CD4-positive, alpha-beta T cell treated with Interleukin-21 for 1 hour (primary cell): ENCODE measurements at places on chromosomes 12 and 14.

- no peak for DNase-seq
These were observed 95.6 kb downstream of the PRKD1 start for GRCh38 chr14:29832042-29832441.

DNA sequence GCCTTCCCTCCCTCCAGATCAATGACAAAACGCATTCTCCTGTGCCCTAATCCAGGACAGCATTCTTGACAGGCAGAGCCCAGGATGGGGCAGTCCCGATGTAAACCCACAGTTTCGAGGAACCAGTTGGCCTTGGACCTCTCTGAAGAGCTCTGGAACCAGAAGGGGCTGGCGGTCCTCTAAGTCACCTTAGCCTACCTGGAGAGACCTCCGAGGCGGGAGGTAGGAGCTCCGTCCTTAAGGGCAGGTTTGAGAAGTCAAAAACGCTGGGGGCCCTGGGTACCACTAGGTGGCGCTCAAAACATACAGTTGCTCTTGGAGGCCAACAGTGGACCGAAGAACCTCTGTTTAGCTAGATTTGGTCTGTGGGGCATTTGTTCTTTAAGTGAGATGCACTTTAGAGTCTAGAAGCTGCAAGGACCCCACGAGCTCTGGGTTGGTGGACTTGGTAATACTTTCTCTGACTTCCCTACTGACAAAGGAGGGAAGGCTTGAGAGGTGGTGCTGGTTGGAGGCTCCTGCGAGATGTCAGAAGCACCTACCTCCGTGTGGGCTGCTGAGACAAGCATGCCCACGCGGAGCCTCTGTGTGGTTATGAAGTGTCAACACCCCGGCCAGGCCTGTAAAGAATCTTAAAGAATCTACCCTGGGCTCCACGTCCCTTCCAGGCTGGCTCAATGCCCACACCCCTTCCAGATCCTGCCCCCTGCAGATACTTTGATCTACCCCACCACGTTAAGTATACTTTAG, 74.8 kb upstream of the CHST11 start:
- DNase-seq: peak; percentile 83

GRCh38 chr12:87982208-87982607, 47.0 kb downstream of the C12orf50 start:
- no peak for DNase-seq

GRCh38 chr14:29749327-29749726, 178.3 kb downstream of the PRKD1 start:
- DNase-seq: no peak

DNA sequence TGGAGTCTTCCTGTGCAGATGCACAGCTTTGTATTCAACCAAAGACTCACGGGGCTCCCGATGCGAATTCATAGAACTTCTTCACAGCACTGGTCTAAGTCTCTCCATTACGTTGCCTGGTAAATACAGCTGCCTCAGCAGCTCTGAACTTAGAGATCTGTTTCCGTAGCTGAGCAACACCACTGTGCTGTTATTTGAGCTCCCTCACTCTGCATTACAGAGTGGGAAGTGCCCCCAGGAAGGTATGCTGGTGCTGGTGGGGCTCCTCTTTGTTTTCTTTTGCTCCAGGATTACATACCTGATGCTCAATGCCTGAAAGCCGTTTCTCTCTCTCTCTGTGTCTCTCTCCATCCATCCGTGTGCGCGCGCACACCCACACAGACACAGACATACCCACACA, 227.5 kb upstream of the RMST start:
- DNase-seq: no peak

DNA sequence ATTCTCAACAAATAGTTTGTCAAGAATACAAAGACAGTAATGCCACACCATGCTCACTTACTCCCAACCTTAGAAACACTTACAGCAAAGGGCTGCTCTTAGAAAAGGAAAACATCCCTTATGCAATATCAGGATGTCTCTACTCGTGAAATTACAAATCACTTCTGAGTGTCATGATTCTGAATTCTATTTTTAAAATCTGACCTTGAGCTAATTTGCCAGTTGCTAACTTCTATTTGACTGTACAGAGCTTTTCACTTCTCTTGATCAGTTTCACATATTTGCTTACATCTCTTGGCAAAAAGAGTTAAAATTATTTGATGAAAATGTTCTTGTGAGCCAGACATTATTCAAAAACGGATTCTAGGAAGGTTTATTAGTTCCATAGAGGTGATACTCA, 136.7 kb upstream of the SLC35F4 start:
- no peak for DNase-seq

DNA sequence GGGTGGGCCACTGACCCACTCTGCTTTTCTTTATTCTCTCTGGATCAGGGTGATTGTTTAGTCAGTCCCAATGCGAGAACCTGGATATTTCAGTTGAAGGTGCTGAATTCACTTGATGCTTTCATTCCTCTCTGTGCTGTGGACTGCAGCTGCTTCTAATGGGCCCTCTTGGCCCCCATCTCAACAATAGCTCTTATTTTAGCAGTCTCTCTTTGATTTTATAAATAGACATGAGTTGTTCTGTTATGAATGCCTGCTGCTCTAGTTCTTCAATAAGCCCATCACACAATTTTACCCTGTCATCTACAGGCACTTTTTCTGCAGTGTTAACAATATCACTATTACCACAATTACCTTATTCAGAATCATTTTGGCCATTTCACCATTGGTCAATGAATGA, 54.1 kb upstream of the YARS2 start:
- no peak for DNase-seq

GRCh38 chr14:46250113-46250703, 401.4 kb downstream of the RPL10L start:
- DNase-seq: no peak

GRCh38 chr12:25130741-25131188, 64.2 kb downstream of the DNAI7 start:
- DNase-seq: peak; percentile 61

- DNase-seq: no peak
These were observed 358.6 kb upstream of the FOXG1 start for GRCh38 chr14:28407996-28408395.

DNA sequence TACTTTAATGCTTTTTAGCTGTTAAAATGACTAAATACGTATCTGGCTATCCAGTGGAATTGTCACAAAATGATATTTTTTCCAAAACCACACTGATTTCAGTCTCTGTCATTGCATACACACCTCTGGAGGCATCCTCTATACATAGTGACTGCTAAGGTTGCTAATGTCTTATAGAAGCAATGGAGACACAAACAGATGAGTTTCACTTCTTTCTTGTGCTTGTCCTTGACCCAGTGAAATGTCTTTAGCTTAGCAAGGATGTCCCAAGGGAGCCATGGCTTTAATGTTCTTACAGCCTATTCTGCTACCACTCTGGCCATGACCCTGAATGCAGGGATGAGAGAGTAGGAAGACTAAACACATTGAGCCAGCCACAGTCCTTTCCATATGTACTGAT, 90.3 kb downstream of the TPH2 start:
- no peak for DNase-seq
